ENCODE measurements at places on chromosomes 12 and 14.

GRCh38 chr14:73680821-73681220 lies 33.4 kb downstream of the PNMA1 start:
- DNase-seq = no peak

GRCh38 chr14:77319422-77319821 lies 1.3 kb downstream of the POMT2 start:
- peak; percentile 72 for DNase-seq

- DNase-seq = no peak
These were observed 94.5 kb downstream of the TMX1 start for GRCh38 chr14:51334566-51334965.

- peak; percentile 85 for DNase-seq
These were observed at the start of gene LRP1 for GRCh38 chr12:57127726-57128518. LRP1 (plus strand) TSS chr12:57128483; CDS start chr12:57128965, 482 bp downstream.

GRCh38 chr14:58667900-58668299 lies 30.1 kb downstream of the DACT1 start:
- no peak for DNase-seq

DNA sequence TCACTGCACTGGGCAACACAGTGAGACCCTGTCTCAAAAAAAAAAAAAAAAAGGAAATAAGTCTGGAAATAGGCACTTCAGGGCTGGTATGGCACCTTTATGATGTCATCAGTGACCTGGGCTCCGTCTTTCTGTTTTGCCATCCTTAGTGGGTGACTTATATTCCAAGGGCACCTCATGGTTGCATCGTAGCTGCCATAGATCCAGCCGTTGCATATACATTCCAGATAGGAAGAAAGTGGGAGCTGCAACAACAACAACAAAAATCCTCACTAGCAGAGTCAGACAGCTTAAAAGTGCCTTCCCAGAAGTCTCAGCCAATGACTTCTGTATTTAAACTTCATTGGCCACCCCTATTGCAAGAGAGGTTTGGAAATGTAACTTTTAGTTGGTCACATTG lies 26.4 kb downstream of the MYL2 start:
- DNase-seq = no peak

DNA sequence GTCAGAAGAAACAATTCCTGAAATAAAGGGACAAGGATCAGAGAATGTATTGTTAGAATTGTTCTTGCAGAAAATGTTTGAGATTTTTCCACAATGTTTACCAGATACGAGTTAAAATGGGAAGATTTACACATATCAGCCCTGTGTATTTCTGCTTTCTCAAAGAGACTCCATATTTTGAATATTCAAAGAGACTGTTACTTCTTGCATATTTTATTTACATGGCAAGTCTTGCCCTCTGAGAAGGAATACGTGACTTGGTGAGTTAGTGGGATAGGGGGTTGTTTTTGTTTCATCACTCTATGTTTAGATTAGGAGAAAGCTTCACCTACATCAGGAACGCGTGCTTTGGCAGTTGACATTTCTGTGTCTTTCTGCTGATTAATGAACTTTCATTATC lies 56.1 kb upstream of the ZDHHC17 start:
- no peak for DNase-seq

- no peak for DNase-seq
These were observed 5.6 kb downstream of the FBXO33 start for GRCh38 chr14:39426605-39427004.

DNA sequence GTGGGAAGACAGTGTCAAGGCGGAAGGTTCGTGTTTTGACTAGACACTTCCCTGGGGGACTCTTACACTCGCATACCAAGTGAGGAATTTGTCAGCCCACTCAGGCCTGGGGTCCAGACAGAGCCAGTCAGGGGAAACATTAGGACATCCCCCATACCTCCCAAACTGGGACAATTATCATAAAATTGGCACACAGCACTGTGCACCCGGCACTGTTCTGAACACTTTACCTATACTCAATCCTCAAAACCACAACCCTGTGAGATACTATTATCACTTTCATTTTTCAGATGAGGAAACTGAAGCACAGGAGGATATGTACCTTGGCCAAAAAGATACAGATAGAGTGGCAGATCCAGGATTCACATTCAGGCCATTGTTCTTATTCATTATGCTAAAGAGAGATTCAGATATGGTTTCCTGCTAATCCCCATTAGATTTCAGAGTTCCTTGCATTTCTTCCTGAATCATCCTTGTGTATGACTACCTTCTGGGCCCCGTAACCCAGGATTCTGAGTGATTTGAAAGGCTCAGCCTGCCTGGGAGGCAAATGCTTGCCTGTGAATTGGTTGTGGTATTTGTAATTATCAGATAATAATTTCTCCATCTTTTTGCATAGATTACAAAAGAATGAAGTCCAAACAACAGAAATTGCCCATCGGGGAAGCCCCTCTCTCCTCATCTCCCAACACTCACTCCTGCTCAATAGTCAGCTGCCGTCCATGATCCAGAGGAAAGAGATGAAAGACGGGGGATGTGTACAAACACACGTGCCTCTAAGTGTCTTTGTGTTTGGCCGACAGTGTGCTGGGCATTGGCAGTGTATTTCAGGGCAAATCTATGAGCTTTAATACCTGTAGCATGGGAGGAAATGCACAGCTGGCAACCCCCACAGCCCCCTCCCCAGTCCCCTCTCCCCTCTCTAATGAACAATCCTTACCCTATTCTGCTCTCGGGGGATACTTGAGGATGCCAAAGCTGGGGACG lies 4.6 kb downstream of the TAC3 start:
- DNase-seq = no peak

DNA sequence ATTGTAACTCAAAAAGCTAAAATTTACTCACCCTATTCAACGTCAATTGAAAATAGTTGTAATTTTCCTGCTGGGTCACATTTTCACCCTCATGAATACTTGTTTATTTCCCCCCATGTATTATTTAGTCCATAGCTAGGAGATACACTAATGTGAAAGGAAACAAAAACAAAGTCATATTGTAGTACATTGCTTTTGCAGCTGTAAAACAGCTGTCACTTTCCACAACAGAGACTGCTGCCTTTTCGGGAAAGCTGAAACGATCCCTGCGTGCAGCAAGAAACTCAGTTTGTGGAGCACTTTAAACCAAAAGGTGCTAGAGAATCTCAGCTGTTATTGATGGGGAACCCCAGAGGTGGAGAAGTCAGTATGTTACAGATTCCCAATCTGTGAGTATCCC lies 4.3 kb downstream of the RACGAP1 start:
- DNase-seq = no peak

DNA sequence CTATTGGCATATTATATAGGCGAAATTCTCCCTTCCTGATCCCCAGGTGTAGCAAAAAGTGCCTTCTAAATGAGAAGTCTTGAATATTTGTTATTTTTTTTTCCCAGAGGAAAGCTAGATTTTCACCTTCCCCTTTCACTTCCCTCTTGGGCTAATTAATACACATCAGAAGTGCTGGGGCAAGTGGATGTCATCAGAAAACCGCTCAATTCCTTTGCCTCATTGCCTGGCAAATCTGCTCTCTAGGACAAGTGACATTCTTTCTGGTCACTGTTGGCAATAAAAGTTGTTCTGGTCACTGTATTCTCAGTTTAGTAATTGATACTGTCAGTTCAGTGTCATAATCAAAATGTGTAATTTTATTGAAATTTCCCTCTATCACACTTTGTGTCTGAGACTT lies 174.5 kb downstream of the ETNK1 start:
- DNase-seq = no peak

DNA sequence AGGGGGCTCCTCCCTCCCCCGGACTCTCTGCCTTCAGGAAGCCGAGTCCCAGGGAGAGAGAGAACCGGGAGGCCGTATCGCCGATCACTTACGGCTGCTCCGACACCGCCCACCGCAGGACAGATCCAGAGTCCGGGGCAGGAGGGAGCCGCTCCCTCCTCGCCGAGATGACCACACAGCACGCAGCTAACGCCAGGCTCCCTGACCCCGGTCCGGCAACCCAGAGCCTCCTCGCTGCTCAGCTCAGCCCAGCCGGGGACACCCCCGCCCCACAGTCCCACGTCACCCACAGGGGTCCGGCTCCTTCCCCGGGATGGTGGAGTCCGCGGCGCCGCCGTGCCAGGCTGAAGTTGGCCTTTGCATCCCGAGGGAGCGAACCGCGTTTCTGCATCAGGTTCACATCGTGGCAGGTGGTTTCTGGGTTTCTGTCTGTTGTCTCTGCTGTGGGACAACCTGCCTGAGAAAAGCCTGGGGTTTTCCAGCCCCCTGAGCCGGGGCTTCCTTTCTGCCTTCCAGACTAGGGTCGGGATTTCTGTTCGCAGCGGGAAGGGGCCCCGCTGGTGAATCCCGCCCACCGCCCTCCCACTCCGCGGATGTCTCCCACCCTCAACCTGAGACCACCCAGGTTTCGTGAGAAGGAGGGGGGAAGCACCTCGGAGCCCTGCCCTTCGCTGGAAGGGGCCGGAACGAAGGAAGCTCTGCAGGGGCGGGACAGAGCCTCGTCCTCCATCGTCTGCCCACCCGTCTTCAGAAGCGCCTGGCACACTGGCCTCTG lies 61.2 kb downstream of the NOC4L start:
- no peak for DNase-seq

DNA sequence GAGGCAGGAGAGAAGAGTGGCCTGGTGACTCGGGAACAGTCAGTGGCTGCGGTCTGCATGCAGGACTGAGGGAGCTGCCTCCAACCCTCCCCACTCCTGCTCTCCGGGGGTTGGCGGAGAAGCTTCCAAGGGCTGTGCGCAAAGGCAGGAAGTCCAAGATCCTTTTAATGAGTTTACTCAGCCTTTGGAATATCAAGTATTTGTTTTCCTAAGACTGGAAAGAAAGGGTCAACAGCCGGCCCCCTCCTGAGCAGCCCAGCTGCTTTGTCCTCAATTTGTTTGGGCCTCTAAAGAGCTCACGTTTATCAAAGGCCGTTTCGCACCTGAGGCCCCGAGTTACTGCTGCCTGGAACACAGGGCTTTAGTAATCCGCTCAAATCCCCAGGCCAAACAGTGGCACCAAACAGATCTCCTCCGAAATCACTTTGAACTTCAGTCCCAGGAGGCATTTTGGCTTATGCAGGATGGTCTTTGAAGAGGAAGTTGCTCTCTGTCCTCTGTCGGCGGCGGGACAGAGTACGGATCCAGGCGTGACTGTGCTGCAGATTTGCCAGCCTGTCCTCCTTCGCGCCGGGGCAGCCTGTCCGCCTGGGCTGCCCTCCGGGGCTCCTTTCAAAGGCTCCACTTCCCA lies 117.2 kb upstream of the FZD10 start:
- DNase-seq = peak; percentile 59

GRCh38 chr14:61103541-61104339 lies 122.7 kb downstream of the SLC38A6 start:
- no peak for DNase-seq

- DNase-seq = peak; percentile 31
These were observed 83.2 kb downstream of the BCL11B start for GRCh38 chr14:99188731-99189191.

DNA sequence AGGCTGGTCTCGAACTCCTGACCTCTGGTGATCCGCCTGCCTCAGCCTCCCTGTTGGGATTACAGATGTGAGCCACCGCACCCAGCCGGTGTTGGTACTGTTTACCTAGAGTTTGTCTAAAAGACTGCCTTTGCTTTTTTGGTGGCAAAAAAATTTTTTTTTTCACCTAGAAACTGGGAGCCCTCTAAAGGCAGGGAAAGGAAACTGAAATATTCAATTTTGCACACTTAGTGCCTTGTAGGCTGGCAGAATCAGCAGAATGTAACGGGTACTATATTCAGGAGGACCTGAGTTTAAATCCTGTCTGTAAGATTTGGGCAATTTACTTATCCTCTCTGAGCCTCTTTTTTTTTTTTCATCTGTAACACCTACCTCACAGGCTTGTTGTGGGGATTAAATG lies 43.6 kb downstream of the PAPLN start:
- DNase-seq = no peak

DNA sequence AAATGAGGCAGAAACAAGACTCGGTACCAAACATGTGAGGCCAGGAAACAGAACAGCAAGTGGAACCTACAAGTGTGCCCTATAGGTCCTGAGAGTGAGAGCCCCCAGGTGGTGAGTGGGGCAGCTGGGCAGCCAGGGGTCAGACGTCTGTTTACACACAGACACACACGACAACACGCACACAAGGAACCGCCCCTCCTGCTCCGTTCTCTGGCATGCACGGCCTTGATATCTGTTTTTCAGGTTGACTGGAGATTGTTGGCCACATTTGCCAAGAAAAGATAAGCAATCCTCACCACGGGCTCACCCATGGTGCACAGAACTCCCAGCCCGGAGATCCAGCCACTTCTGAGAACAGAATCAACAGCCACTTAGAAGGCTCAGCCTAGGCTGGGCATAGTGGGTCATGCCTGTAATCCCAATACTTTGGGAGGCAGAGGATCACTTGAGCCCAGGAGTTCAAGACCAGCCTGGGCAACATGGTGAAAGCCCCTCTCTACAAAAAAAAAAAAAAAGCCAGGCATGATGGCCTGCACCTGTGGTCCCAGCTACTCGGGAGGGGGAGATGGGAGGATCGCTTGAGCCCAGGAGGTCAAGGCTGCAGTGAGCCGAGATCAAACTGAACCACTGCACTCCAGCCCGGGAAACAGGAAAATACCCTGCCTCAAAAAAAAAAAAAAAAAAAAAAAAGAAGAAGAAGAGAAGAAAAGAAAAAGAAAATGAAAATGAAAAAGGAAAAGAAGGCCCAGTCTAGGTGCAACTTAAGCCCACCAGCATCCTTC lies 19.4 kb upstream of the EIF5 start:
- DNase-seq = no peak

DNA sequence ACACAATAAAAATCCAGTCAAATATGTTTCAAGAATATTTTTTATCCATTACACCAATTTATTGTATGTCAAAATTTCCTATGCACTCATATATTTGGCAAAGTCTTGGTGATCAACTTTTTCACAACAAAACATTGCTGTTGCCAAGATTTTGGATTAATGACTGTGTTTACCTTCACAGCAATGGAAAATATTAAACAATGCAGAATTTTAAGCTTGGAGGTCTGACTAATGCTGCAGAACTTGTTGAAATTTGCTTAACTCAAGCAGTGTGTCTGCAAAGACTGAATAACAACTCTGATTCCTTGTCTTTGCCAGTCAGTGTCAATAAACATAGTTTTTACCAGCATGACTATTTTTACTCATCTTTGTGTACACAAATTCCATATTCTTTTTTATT lies 336.4 kb downstream of the CCER1 start:
- no peak for DNase-seq

DNA sequence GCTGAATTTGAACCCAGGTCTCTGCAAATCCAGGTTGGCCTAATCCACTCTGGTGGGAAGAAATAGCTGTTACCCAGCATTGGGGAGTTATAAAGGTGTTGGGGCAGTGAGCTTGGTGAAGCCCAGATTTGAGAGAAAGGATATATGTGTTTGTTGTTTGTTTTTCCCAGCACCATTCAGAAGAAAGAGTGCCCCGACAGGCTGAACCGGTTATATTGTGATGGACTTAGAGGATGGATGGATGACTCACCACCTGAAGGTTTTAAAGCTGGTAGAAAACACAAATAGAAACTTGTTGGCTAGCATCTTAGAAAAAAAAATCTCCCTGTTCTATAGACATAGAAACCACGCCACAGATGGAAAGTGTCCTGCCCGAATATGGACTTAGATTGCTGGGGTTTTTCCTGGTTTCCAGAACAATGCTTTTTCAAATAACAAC lies 404.6 kb downstream of the MED13L start:
- DNase-seq = peak; percentile 48

GRCh38 chr12:50545213-50545612 lies 40.4 kb downstream of the DIP2B start:
- DNase-seq = no peak
